ENCODE measurements at places on chromosomes 5 and 9. TPM values are rescaled to one million over a fixed set of nuclear protein-coding genes. Genes with fewer than 3 reads are reported as not detected.

Gene CARTPT
- 8.7 TPM for total RNA-seq

Gene PCDHA7
- total RNA-seq: 0.54 TPM

Gene ECPAS
- 81.8 TPM for total RNA-seq

Gene CMYA5
- total RNA-seq: 19.6 TPM

Gene KIF3A
- 10.0 TPM for total RNA-seq

Gene FBXW5
- total RNA-seq: 138 TPM

Gene SLC25A2
- not detected for total RNA-seq

Gene PCDHB16
- 3.8 TPM for total RNA-seq

- no peak for DNase-seq
Observed at GRCh38 chr5:82847562-82847961, 229.6 kb downstream of the TMEM167A start.

DNA sequence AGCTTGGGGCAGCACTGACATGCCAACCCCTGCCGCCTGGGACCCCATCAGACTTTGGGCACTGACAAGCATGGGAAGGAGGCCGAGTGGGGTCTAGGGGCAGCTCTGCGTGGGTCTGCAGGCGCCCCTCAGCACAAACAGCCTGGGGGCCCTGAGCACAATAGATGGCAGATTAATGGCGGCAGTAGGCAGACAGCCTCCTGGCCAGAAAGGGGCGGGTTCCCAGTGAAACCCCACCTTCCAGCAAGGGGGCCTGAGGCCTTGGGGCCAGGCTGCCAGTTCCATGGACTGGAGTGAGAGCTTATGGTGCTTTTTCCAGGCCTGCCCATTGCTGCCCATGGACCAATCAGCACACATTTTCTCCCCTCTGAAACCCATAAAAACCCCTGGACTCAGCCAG lies 2031.2 kb downstream of the EFNA5 start:
- no peak for DNase-seq

DNA sequence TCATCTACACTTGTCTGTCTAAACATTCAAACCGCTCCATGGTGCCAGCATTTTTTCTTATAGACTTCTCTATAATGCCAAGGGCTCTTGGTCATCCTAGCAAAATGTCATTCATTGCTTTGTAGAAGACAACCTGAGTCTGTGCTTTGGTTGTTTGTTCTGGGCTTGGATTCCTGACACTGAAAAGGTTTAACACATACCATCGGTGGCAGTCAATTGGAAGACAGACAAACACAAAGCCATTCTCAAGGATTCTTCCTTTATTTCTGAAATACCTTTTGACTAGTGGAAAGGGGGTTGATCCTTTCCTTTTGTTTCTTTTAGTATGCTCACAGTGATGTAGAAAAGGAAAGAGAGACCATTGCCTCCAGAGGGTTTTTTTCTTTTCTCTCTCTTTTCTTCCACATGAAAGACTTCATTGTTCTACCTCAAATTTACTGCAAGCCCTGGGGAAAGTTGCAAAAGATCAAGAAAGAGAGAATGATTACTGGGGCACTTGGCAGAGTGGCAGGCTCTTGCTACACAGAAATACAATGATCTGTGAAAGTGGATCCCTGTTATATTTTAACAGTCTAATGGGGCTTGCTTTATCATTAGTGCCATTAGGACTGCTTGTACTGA lies 66.4 kb upstream of the TMC1 start:
- DNase-seq: no peak

GRCh38 chr5:94173100-94173499 lies 431.7 kb upstream of the POU5F2 start:
- DNase-seq: no peak

GRCh38 chr5:139554264-139554663 lies 6.9 kb upstream of the UBE2D2 start:
- no peak for DNase-seq

DNA sequence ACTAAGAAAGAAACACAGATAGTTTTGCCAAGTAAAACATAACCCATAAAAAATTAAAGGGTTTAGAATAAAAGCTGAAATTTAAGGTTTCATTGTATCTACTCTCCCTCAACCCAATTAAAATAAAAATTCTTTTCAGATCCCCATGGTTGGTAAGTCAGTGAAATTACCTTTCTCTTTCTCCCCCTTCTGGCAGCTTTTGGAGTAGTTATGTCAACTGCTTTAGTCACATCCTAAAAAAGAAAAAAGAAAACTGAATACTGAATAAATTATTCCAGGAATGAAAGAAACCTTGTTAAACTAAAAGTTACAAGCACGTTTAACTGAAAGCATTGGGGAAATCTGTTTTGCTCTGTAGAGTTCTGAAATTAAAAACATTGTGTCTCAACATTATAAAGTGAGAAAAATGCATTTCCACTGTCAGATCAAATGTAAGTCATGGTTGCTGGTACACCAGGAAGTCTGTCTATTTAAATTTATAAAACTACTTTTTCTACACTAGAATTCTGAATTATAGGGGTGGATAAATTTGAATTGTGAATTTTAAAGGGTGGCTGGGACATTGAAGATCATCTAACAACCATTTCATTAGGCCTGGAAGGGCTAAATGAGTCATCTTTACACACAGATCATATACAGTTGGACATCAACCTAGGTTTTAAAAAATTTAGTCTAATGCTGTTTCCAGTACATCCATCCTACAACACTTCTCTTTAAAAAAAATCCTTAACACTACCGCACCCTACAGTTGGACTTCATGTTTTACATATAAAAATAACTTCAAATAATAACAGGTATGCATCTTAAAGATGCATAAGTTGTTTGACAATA lies 24.7 kb downstream of the PSIP1 start:
- no peak for DNase-seq

GRCh38 chr5:133316346-133317343 lies 264.8 kb downstream of the HSPA4 start:
- no peak for DNase-seq

- no peak for DNase-seq
Observed at GRCh38 chr9:129094387-129095169, 13.7 kb downstream of the DOLPP1 start.

GRCh38 chr5:135192351-135192750 lies 158.3 kb upstream of the PITX1 start:
- no peak for DNase-seq

- DNase-seq: no peak
Observed at GRCh38 chr5:154403776-154404387, 41.9 kb upstream of the SAP30L start.

DNA sequence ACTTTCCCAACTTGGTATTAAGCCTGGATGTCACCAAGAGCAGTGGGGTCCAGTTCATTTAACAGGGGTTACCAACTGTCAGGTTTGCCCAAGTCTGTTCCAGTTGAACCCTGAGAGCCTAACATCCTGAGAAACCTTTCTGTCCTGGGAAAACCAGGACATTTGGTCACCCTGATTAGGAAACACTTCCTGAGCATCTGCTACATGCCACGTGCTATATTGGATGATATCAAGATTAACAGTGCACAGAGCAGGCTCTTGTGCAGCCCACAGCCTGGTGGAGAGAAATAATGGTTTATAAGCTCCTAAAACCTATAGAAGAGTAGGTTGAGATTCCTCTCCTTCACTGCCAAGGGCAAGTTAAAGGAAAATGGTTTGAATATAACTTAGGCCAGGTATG lies 102.9 kb upstream of the RAD23B start:
- DNase-seq: no peak

GRCh38 chr9:91060520-91061343 lies 259.1 kb downstream of the SYK start:
- peak; percentile 74 for DNase-seq
